ENCODE measurements at places on chromosomes 6 and 20.

GRCh38 chr6:15677822-15678221 lies 15.0 kb upstream of the DTNBP1 start:
- DNase-seq = no peak

GRCh38 chr6:166439366-166440091 lies 56.8 kb upstream of the MPC1 start:
- no peak for DNase-seq

GRCh38 chr20:52621401-52621800 lies 350.8 kb upstream of the TSHZ2 start:
- no peak for DNase-seq

DNA sequence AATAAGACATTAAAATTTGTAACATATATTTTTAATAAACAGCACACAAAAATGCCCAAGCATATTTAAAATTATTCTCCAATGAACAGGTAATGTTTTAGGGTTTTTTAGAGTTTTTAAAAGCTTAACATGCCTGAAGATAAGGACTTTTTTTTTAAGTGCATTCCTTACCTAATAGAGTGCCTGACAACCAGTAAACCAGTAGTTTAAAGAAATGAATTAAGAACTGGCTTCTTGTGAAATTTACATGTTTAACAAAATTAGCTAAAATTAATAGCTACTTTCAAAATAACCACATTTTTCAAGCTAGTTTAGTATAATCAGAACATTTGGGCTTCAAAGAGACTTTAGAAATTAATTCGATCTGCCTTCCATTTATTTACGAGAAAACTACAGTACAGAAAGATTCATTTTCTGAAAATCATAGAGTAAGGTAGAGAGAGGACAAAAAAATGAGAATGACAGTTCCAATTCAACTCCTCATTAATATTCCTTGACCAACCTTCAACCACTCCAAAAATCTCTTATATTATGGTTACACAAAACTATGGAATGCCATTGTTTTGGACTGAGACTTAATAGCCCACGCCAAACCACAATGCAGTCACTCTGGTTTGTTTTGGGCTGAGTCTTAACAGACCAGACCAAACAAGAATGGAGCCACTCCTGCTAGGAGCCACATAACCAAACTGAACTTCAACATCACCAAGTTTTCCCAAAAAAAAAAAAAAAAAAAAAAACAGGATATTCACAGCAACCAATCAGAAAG lies 5.7 kb upstream of the PLN start:
- no peak for DNase-seq

- no peak for DNase-seq
Observed at GRCh38 chr20:40090236-40090635, 598.8 kb downstream of the MAFB start.
